ENCODE measurements at places on chromosomes 2 and 18.

DNA sequence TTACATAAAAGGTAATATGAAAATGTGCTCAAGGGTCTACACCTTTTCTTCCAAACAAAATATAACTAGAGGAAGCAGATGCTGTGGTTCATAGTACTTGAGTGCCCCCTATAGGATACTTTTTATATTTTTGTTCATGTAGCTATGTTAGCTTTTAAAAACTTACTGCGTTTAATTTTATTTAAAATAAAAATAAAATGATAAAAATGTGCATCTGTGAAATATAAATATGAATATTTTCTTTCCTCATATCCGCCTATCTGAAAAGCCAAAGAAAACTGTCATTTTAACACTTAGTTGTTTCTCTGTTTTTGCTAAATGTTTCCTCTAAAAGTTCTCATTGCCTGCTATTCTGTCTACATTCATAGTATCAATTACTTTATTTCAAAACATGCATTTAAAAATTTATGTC, 9.6 kb upstream of the LRP1B start:
- peak; percentile 12 for DNase-seq
- H3K4me3 ChIP-seq = no peak overlapping the region
- no peaks in the 10 kb centered on the region for H3K4me1 ChIP-seq
- H3K36me3 ChIP-seq = no peaks in the 10 kb centered on the region
- no peaks in the 10 kb centered on the region for H3K27me3 ChIP-seq

DNA sequence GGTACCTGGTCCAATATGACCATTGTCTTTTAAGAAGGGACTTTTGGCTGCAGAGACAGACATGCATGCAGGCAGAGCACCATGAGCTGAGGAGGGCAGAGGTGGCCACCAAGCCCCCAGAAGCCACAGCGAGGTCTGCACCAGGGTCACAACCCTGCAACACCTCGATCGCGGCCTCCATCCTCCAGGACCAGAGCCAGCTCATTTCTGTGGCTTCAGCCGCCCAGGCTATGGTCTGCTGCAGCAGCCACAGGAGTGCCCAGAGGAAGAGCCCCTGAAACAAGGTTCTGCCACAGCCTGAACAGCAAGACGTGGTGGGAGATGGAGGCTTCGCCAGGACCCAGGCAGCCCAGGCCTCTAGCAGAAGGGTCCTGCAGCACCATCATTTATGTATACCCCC, 53.9 kb downstream of the ANKMY1 start:
- no peak overlapping the region for H3K4me3 ChIP-seq
- H3K27ac ChIP-seq = no peak overlapping the region
- no peak for DNase-seq
- H3K4me1 ChIP-seq = no peaks in the 10 kb centered on the region
- no peaks in the 10 kb centered on the region for H3K27me3 ChIP-seq

DNA sequence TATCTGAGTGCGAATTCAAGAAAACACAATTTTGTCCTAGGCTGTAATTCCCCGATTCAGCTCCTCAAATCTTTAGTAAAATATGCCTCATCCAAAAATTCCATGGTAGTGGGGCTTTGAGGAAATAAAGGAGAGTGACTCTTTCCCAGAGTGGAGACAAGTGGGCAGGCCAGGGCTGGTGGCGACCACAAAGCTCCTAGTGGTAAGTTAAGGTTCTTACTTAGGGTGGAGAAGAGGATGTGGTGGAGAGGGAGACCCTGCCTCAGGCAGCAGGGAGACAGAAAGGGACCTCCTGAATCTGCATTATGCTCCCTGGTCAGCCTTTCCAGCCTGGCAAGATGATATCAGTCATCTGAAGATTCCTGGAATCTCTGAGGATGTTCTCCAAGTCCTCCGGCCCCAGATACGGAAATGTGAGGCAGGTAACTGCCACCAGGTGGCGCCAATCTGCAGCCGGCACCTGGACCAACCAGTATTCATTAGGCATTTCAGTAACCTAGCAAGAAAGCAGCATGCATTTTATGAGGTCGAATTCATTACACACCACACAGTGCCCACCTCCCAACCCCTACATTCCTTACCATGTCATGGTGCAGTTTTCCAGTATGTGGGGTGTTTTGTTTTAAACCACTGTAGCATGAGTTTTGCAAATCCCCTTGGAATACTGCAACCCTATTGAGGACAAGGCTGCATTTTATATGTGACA, 106.4 kb downstream of the POLE4 start:
- peak; percentile 37 for DNase-seq
- no peaks in the 10 kb centered on the region for H3K36me3 ChIP-seq
- H3K27me3 ChIP-seq = no peaks in the 10 kb centered on the region
- peak overlapping the region; percentile 67 for H3K27ac ChIP-seq
- H3K4me1 ChIP-seq = peaks cover 5% of the 10 kb centered on the region

DNA sequence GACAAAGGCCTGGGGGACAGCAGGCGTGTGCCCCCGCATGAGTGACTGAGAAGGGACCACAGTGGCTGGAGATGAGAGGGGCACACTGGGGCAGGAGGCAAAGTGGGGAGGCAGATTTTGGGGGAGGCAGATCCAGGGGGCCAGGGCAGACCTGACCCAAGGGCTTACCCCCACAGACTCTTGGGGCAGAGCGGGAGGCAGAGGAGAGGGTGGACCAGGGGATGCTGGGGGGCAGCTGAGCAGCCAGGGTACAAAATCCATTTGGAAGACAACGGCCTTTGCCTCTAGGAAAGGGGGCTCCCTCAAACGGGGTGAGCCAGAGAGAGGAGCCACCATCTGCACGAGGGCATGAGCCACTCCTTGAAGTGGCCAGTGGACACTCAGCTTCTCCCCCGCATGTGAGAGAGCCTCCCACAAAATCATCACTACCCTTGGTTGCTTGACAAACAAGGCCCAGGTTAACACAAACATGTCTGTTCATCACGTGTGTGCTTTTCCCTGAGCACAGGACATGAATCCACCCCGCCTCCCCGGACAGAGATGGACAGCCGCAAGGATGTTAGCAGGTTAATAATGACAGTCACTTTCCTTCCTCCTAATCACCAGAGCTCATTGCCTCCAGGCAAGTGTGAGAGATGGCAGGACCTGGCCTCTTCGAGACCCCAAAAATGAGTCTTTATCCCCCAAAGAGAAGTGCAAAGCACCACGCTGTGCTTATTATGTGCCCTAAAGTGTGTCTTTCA, 72.0 kb upstream of the RAB6C start:
- no peaks in the 10 kb centered on the region for H3K4me1 ChIP-seq
- H3K27me3 ChIP-seq = no peaks in the 10 kb centered on the region
- H3K36me3 ChIP-seq = no peaks in the 10 kb centered on the region
- no peak overlapping the region for H3K27ac ChIP-seq
- no peak overlapping the region for H3K4me3 ChIP-seq

GRCh38 chr2:189171956-189172609, 7.5 kb downstream of the COL5A2 start:
- no peak for DNase-seq
- no peaks in the 10 kb centered on the region for H3K27me3 ChIP-seq
- peaks cover 30% of the 10 kb centered on the region for H3K36me3 ChIP-seq
- H3K4me1 ChIP-seq = peaks cover 51% of the 10 kb centered on the region
- no peak overlapping the region for H3K4me3 ChIP-seq

DNA sequence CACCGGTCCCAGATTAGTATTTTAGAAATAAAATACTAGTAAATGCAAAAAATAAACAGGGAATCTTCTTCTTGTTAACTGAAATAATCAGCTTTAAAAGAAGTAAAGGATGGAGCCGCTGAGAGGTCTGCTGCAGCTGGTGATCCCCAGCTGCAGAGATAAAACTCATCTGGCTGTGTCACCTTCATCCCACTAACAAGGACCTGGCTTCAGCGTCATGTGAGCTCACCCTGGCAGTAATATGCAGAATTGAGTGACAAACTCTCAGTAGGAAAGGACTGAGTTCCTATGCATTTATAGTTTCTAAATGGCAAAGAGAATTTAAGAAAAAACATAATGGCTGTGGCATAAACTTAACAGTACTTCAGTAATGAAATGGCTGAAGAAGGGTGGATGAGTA, 27.3 kb downstream of the VPS4B start:
- no peak overlapping the region for H3K4me3 ChIP-seq
- H3K4me1 ChIP-seq = no peaks in the 10 kb centered on the region
- no peak for DNase-seq
- H3K36me3 ChIP-seq = peaks cover 9% of the 10 kb centered on the region

DNA sequence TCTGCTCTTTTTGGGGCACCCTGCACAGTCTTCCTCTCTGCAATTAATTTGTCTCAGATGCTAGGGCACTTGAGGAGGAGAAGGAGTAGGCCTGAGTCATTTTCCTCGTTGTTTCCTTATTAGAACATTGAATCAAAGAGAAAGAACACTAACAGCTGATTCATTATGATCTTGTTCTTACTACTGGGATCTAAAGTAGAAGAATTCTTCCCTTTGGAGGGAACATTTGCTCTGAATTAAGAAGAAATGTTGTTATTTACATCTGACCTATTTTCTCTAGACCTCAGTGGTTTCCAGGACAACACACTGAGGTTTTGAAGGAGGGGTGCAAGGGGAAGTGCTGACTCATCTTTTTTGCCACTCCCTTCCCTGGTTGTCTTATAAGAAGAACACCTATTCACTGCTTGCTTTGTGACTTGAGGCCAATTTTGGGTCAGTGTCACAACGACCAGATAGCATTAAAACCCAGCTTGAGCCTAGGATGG, 24.3 kb upstream of the STAT1 start:
- no peaks in the 10 kb centered on the region for H3K27me3 ChIP-seq
- peak overlapping the region; percentile 97 for H3K27ac ChIP-seq
- H3K36me3 ChIP-seq = no peaks in the 10 kb centered on the region

DNA sequence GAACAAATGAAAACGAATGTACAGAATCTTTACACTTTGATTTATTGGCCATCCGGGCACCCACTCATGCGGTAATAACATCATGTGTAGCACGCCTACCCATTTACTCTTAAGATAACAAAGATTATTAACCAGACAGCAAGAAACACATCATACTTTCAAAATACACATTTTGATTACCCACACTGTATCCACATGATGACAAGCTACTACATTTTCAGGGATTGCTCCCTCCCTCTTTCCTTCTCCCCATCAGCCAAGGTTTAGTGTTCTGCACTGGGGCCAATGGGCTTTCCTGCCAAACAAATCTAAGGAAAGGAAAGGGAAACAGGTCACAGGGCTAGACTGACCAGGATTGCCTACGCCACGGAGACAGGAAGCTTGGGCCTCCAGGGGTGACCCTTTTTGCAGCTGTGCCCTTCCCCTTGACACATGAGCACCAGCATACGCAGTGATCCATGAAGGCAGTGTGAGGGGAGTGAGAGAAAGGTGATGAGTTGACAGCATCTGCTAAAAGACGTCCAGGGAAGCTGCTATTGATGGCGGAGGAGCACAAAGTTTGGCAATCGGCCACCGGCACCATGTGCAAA, 76.5 kb downstream of the ZNF521 start:
- no peak for DNase-seq
- H3K27ac ChIP-seq = no peak overlapping the region
- no peak overlapping the region for H3K4me3 ChIP-seq
- H3K36me3 ChIP-seq = no peaks in the 10 kb centered on the region
- H3K27me3 ChIP-seq = peaks cover 2% of the 10 kb centered on the region
- peaks cover 22% of the 10 kb centered on the region for H3K4me1 ChIP-seq

DNA sequence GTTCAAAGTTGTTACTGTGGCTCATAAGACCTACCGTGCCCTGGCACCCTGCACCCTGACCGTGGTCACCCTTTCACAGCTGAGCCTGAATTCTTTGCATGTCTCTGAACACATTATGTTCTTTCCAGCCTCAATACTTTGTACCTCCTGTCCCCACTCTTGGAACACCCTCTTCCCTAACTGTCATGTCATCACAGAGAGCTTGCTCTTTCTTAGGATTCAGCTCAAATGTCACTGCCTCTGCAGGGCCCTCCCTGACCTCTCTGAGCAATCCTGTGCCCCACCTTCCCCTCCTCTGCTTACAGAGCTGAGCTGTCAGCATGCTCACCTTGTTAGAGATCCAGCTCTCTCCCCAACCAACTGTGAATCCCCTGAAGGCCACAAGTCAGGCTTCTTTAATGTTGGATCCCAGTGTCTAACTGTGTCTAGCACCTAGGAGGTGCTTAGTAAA, 15.0 kb downstream of the PRKAG3 start:
- H3K36me3 ChIP-seq = no peaks in the 10 kb centered on the region
- no peaks in the 10 kb centered on the region for H3K4me1 ChIP-seq
- H3K4me3 ChIP-seq = no peak overlapping the region
- DNase-seq = no peak
- peaks cover 46% of the 10 kb centered on the region for H3K27me3 ChIP-seq
- H3K27ac ChIP-seq = no peak overlapping the region

GRCh38 chr2:108139521-108139920, 100.2 kb upstream of the SULT1C3 start:
- no peak overlapping the region for H3K27ac ChIP-seq
- H3K27me3 ChIP-seq = peaks cover 2% of the 10 kb centered on the region
- H3K4me1 ChIP-seq = no peaks in the 10 kb centered on the region
- DNase-seq = no peak
- no peaks in the 10 kb centered on the region for H3K36me3 ChIP-seq
- H3K4me3 ChIP-seq = no peak overlapping the region

- no peak overlapping the region for H3K27ac ChIP-seq
- peak overlapping the region; percentile 54 for H3K4me3 ChIP-seq
- H3K4me1 ChIP-seq = peaks cover 73% of the 10 kb centered on the region
- no peak for DNase-seq
- H3K27me3 ChIP-seq = peaks cover 5% of the 10 kb centered on the region
Observed at GRCh38 chr2:54557601-54558187, 101.6 kb downstream of the SPTBN1 start.

DNA sequence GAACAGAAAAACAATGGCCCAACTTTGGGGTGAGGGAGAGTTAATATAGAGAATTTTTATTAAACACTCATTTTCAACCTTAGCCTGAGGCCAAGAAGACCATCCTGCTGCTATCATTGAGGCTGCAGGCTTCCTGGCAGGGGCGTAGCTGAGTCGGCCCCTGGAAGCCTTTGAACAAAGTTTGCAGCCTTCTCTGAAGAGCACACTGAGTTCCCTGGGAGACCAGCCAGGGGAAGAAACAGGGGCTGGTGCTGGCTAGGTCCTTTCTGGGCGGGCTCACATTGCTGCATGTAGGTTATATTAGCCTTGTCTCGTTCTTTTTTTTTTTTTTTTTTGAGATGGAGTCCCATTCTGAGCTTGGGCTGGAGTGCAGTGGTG, 126.8 kb upstream of the HS6ST1 start:
- no peak overlapping the region for H3K27ac ChIP-seq
- no peak for DNase-seq
- H3K36me3 ChIP-seq = no peaks in the 10 kb centered on the region
- H3K4me1 ChIP-seq = peaks cover 7% of the 10 kb centered on the region
- peaks cover 14% of the 10 kb centered on the region for H3K27me3 ChIP-seq

GRCh38 chr2:234322766-234323465, 174.0 kb downstream of the ARL4C start:
- no peaks in the 10 kb centered on the region for H3K36me3 ChIP-seq
- no peak for DNase-seq
- H3K4me3 ChIP-seq = no peak overlapping the region
- no peaks in the 10 kb centered on the region for H3K4me1 ChIP-seq
